RPMI7951 (cell line): ENCODE measurements at places on chromosomes 6 and 20.

DNA sequence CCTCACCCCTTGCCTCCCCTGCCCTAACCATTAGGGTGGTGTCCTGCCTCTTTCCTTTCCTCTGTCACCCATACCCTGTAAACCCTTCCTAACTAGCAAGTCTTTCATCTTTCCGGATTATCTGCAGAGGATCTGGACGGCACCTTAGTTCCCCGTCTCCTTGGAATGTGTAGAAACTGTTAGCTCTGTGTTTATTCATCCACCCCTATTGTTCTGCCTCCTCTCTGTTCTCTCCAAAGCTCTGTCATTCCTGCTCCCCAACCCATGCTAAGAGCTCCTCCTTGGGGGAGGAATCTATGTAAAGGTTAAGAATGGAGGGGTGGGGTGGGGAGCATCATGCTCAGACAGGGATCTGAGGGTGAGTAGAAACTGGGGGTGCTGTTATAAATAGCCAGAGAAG, 39.4 kb upstream of the KCNK5 start:
- DNase-seq: no peak

GRCh38 chr6:41922154-41922553, 855 bp downstream of the BYSL start:
- no peak for DNase-seq

- DNase-seq: no peak
Measured at GRCh38 chr6:163691049-163691448, 276.5 kb downstream of the QKI start.

DNA sequence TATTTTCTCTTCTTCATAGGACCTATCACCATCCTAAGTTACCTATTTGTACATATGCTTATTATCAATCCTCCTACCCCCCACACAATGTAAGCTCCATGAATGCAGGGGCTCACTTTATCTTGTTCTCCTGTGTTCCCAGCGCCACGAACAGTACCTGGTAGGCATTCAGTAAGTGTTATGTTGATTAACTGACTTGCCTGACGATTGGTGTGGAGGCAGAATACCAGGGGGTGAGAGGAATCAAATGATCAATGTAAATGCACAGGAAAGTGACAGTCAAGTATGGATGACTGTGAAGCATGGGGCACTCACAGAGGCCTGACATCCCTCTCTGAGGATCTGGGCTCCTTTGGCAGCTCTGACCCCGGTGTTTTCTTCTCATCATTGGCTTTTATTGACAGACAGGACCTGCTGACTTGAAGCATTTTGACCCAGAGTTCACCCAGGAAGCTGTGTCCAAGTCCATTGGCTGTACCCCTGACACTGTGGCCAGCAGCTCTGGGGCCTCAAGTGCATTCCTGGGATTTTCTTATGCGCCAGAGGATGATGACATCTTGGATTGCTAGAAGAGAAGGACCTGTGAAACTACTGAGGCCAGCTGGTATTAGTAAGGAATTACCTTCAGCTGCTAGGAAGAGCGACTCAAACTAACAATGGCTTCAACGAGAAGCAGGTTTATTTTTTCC, 6.1 kb upstream of the IFT52 start:
- peak; percentile 82 for DNase-seq

- no peak for DNase-seq
Measured at GRCh38 chr6:25078141-25078540, 142.4 kb upstream of the RIPOR2 start.
